ENCODE measurements at places on chromosomes 11 and 22. TPM values are rescaled to one million over a fixed set of nuclear protein-coding genes. Genes with fewer than 3 reads are reported as not detected.

DNA sequence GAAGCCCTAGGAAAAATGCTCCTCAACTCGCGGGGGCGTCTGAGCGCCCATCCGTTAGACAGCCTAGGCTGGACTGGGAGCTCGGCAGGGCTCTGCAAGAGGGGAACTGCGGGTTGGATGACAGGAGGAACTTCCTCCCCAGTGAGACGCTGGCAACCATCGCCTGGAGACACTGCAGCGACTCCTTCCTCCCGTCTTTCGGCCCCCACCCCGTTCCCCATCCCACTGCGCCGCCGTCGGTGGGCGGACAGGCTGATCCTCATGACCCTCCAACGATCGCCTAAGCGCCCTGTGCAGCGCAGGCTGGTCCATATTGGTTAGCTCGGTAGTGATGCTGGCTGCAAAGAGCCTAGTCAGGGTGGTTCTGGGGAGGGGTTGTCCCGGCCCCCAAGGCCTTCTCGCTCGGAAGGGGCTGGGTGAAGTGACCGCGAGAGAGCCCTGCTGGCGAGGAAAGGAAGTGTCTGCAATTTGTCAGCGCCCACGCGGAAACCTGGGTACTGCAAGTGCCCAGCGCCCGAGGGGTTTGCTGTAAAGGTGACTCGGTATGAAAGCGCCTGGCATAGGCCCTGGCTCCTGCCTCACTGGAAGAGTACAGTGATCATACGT, 638 bp downstream of the NRGN start:
- no peak for DNase-seq

DNA sequence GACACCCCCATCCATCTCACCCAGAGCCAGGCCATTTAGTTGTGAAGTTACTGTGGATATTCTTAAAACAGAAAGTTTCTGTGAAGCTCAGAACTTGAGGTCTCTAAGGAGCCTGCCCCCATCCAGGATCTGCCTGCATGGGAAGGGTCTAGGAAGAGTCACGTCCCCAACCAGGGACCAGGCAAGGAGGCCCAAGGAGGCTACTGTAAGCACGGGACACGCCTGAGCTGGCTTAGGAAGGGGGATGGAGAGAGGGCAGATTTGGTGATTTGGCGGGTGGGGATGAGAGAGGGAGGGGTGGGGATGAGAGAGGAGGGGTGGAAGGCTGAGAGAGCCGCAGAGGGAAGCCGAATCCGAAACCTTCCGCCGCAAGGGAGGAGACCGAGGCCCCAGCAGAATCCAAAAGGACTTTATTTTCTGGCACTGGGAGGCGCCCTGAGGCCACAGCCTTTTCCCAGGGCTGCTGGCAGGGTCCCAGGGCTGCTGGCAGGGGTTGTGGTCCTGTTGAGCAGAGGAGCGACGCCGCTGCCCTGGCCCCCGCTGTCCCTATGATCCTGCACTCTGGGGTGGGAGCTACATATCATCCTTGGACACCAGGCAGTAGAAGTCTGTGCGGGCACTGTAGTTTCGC, 9.4 kb downstream of the SIGIRR start:
- DNase-seq = peak; percentile 23

- no peak for DNase-seq
These were observed 1.3 kb upstream of the SEC14L3 start for GRCh38 chr22:30472994-30473720.

GRCh38 chr22:43800970-43801369, 11.1 kb downstream of the EFCAB6 start:
- no peak for DNase-seq

Gene XKR3
- total RNA-seq = not detected

DNA sequence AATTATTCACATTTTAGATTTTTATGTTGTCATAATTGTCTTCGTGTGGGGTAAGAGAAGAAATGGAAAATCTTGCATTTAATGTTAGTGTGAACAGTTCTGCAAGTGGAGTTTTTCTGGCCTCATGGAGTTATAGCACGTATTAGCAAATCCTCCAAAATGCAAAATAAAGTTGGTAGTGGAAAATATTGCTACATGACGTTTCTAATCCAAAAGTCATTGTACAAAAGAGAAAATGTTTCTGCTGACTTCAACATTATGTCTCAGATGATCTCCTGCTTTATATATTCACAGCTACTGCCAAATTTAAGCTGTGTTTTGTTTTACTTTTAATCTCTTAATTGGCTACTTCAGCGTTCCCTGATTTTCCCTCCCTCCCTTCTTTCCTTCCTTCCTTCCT, 1804.0 kb upstream of the RAG2 start:
- DNase-seq = no peak

Gene PRG2
- total RNA-seq = not detected

GRCh38 chr22:35690001-35690400, 27.7 kb upstream of the APOL5 start:
- no peak for DNase-seq

Gene GRM5
- total RNA-seq = 115 TPM

Gene CABP4
- total RNA-seq = 0.82 TPM

- no peak for DNase-seq
These were observed 1007.2 kb upstream of the RAG2 start for GRCh38 chr11:37605229-37605628.

DNA sequence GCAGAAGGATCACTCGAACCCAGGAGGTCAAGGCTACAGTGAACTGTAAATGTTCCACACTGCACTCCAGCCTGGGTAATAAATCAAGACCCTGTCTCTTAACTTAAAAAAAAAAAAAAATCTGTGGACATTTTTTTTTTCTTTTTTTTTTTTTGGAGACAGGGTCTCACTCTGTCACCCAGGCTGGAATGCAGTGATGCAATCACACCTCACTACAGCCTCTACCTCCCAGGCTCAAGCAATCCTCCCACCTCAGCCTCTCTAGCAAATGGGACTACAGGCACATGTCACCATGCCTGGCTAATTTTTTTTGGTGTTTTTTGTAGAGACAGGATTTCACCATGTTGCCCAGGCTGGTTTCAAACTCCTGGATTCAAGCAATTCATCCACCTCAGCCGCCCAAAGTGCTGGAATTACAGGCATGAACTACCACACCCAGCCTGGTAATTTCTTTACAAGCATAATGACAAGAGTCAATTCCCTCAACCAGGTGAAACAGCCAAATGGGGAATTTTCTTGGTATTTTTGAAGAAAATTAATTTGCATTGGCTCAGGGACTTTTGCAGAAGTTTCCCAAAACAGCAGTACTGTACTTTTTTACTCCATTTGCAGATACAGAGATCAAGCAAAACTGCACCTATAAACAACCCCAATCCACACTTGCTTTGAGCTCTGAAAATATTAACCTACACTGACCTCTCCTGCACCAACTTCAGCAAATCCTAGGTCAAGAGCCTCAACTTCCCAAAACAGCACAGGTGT, 44.0 kb downstream of the MRTFA start:
- DNase-seq = no peak

DNA sequence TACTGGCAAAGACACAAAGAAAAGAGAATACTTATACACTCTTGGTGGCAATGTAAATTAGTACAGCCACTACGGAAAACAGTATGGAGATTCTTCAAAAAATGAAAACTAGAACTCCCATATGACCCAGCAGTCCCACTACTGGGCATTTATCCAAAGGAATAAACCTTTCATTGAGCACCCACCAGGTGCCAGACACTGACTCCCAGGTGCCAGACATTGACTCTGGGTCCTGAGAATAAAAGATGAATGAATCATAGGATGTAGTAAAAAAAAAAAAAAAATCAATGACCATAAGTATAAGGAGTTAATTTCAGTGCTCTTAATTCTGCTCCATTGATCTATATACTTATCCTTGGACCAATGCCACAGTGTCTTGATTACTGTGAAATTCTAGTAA, 28.2 kb downstream of the HEPHL1 start:
- no peak for DNase-seq

GRCh38 chr11:61752117-61752924, at the start of gene MYRF:
Gene MYRF, plus strand, starts transcription at chr11:61752636. Its CDS starts 109 bp downstream, at chr11:61752745.
- peak; percentile 58 for DNase-seq

- no peak for DNase-seq
These were observed 293.3 kb upstream of the MPPED2 start for GRCh38 chr11:30879322-30880005.

- no peak for DNase-seq
These were observed 1.4 kb downstream of the B3GNT6 start for GRCh38 chr11:77035580-77035979.

DNA sequence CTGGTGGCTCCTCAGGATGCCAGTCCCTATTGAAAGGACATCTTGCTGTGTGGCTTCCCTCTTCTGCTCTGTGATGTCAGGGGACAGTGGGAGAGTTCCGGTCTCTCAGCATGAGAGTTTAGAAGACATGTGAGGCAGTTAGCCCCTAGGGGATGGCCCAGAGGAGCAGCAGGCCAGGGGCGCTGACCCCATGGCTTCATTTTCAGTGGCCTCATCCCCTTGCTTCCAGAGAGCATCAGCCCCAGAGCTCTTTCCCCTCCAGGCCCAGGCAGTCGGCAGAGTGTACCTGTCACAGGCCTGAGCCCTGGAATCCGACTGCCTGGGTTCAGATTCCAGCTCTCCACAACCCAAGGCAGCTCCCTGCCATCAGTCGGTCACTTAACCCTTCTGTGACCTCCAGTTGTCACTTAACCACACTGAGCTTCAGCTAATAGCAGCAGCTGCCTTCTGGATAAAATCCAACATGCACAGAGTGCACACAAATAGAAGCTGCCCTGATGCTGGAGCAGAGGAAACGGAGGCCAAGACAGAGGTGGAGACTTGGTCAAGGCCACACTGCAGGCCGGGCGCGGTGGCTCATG, 14.1 kb upstream of the LRRC10B start:
- no peak for DNase-seq

Gene SLC22A8
- 4.0 TPM for total RNA-seq

Gene MPPED2
- total RNA-seq = 23.5 TPM

DNA sequence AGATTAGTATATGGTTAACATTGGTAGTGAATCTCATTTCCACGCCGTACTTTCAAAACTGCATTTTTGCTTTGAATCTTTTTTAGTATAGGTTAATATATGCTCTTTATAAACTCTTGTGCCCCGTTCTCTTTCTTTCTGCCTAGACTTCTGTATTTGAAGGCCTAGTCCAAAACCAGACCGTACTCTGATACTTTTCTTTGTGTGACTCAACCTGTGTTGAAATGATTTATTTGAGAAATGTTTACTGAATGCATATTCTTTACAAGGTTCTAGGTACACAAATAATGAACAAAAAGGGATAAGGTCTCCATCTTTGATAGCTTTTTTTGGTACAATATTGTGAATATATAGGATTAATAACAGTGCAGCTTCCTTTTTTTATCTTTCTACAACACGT, 68.3 kb downstream of the HIPK3 start:
- no peak for DNase-seq

GRCh38 chr11:724049-724777, 18.2 kb downstream of the EPS8L2 start:
- no peak for DNase-seq

- no peak for DNase-seq
These were observed 87.6 kb upstream of the LDLRAD3 start for GRCh38 chr11:35856259-35856658.

DNA sequence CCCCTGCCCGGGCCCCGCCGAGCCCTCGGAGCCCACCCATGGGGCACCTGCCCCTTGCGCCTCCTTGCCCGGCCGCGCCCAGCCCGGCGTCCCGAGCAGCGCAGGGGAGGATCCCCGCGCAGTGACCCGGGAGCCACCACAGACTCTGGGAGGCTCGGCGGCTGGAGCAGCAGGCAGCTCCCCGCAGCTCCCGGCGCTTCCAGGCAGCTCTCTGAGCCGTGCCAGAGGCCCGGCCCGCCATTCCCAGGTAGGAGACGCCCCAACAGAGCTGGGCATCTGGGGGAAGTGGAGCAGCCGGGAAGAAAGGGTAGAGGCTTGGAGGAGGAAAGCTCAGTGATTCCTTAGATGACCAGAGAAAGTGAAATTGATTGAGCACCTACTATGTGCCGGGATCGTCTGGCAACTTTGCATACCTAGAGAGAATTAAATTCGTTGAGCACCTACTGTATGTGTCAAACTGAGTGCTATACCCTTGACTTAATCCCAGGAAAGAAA, 670 bp downstream of the RASD2 start:
- DNase-seq = no peak

DNA sequence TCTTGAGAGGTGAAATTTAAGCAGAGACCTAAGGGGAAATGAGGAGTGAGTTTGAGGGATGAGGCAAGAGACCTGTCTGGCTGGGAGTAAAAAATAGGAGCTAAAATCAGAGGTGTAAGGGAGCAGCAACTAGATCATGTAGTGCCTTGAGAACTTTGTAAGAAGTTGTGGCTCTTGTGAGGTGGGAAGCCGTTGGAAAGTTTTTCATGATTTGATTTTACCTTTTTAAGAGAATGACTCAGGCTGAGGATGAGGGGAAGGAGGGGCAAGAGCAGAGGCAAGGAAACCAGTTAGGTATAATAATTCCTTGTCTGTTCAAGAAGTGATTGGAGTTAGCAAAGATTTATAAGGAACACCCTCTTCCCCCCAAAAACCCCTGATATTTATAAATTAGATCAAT, 25.8 kb downstream of the QSER1 start:
- no peak for DNase-seq

Gene DEUP1
- total RNA-seq = not detected

Gene EED
- total RNA-seq = 30.6 TPM

DNA sequence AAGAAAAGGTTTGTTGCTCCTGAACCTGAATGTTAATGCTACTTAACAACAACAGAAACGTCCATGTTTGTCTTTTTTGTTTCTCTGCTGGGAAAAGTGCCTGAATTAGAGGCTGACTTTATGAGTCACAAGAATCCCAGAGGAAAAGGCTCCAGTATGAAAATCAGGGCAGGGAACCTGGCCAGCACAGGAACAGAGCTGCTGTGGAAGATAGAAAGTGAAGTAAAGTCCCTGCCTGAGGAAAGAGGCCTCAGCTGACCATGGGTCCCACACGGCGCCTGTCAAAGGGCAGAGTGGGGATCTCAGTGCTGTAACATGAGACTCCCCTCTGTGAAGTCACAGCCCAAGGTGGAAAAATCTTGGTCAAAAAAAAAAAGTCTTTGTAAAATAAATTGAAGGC, 632.3 kb upstream of the CCDC90B start:
- no peak for DNase-seq

DNA sequence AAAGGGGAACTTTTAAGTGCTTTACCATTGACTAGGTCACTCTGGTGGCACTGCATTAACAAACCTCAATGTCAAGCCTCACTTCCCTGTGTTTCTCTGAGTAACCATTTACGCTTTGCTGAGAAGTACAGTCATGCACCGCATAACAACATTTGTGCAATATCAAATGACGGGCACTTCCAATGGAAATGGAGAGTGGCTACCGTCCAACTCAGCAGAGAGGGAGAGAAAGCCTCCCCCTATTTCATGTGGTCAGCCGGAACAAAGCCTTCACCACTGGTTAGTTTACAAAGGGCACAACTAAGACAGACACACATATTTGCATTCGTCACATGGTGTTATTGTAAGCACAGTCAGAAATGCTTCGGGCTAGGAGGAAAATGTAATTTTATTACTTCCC, 117.3 kb downstream of the RASSF10 start:
- no peak for DNase-seq

GRCh38 chr11:119130662-119131061, 9.3 kb downstream of the HINFP start:
- no peak for DNase-seq

- DNase-seq = no peak
These were observed 24.7 kb downstream of the GTPBP1 start for GRCh38 chr22:38730411-38730871.

GRCh38 chr11:86524620-86525352, 147.6 kb downstream of the ME3 start:
- no peak for DNase-seq

GRCh38 chr11:73814812-73815211, 27.1 kb downstream of the MRPL48 start:
- no peak for DNase-seq
